Activated naive CD8-positive, alpha-beta T cell treated with anti-CD3 and anti-CD28 coated beads, Interleukin-2, amount 10 ng/mL, durations not matched to agents 7 days and 5 days (primary cell): ENCODE measurements at places on chromosomes 2 and 18. TPM values are rescaled to one million over a fixed set of nuclear protein-coding genes. Genes with fewer than 3 reads are reported as not detected.
A peak's percentile ranks its signal among the peaks of the same experiment; 100 is the strongest.

DNA sequence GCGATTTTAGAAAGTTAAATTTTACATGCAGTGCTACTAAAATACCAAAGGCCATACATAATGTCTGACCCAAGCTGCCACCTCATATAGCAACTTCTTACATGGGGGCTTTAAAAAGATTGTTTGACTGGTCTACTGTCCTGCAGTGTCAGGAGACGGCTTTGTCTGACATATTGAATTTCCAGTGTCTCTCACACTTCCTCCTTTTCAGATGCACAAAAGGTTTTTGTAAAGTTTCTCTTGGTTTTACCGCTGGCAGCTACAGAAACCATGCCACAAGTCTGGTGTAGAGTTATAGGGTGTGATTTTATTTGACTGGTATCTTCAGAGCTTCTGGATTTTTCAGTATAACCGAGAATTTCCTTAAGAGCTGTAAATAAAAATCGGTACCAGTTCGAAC, 1.1 kb upstream of the ASAP2 start:
- DNase-seq, result no peak

- DNase-seq, result peak; percentile 80
Measured at GRCh38 chr2:128736689-128737545, 418.2 kb upstream of the HS6ST1 start.

SELENOI gene
- 26.4 TPM for total RNA-seq

MBOAT2 gene
- 3.6 TPM for total RNA-seq

GRCh38 chr2:71839826-71840225, 307.8 kb downstream of the CYP26B1 start:
- no peak for DNase-seq

- no peak for DNase-seq
Measured at GRCh38 chr2:126801473-126801872, 97.2 kb upstream of the TEX51 start.

PKDCC gene
- total RNA-seq, result not detected

GRCh38 chr2:16319551-16320121, 346.0 kb downstream of the CYRIA start:
- DNase-seq, result no peak

CXCR1 gene
- total RNA-seq, result 0.14 TPM

UGT1A8 gene
- total RNA-seq, result not detected

DNA sequence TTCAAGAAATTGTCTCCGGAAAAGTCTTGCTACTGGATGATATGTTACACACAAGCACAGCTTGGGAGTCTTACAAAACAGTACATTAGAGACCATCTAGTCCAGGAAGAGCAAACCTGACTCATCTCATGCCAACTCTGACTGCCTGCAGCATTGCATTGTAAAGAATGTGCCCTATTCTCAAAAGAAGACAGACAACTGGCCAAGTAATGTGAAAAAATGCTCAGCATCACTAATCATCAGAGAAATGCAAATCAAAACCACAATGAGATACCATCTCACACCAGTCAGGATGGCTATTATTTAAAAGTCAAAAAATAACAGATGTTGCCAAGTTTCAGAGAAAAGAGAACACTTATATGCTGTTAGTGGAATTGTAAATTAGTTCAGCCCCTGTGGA, 42.7 kb upstream of the GORASP2 start:
- no peak for DNase-seq

MAP3K19 gene
- not detected for total RNA-seq

DNA sequence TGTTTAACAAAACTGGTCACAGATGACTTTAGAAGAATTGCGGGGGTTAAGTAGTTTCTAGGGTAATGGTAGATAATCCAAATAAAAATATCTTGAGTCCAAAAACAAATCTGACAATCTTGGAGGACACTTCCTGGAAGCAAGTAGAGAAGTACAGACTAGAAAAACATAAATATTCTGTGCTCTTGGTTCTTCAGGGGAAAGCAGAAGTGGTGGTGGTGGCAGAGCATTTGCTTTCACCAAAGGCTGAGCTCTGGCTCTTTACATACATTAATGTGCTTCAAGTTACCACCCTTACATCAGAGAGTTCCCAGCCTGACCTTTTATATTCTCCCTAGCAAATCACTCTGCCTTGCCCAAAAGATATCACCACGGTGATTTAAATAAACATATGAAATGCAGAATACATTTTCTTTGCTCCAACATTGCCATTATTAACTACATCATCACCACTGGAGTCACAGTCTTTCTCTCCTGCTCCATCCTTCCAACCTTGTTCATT, 15.3 kb downstream of the PDE11A start:
- DNase-seq, result no peak

GRCh38 chr2:153497938-153498629, 19.5 kb upstream of the RPRM start:
- no peak for DNase-seq

DNA sequence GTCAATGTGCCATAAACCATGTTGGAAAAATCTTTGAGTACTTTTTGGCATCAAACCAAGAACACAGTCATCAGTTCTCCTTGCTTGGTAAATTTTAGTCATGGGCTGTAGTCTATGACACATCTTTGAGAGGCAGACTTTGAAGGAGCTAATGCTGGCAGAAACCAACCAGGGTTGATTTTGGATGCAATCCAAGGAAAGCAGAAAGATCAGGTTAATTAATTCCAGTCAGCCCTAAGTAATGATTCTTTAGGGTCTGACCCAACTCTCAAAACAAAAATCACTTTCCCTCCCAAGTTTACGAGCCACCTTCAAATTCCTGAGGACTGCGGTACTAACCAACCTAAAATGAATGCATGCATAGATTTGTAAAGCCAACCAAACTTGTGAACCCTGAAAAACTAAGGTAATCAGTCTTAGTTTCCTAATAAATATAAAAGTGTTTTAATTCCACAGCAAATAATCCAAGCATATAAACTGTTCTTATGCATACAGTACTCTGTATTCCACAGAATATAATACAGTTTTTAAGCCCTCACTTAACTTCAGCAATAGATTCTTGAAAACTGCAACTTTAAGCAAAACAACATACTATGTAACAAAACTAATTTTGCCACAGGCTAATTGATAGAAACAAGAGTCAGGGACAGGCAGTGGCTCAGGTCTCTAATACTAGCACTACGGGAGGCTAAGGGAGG, 22.0 kb downstream of the AP1S3 start:
- no peak for DNase-seq

DNA sequence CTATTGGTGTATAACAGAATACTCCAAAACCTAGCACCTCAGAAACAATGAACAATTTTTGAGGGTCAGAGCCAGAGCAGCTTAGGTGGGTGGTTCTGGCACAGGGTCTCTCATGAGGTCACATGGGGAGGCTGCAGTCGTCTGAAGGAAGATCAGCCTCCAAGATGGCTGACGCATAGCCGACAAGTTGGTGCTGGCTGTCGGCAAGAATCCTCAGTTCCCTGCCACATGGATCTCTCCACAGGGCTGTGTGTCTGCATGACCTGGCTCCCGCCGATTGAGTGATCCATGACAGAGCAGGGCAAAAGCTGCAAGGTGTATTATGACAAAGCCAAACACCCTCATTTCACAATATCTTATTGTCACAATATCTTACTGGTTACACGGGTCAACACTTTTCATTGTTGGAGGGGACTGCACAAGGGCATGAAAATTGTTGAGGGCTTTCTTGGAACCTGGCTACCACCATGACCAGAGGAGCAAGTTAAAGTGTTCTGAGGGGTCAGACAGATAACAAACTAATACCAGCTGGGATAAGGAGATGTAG, 4.2 kb downstream of the MYL12B start:
- no peak for DNase-seq

GRCh38 chr2:3534251-3534814, 15.0 kb upstream of the ADI1 start:
- DNase-seq, result no peak

DNA sequence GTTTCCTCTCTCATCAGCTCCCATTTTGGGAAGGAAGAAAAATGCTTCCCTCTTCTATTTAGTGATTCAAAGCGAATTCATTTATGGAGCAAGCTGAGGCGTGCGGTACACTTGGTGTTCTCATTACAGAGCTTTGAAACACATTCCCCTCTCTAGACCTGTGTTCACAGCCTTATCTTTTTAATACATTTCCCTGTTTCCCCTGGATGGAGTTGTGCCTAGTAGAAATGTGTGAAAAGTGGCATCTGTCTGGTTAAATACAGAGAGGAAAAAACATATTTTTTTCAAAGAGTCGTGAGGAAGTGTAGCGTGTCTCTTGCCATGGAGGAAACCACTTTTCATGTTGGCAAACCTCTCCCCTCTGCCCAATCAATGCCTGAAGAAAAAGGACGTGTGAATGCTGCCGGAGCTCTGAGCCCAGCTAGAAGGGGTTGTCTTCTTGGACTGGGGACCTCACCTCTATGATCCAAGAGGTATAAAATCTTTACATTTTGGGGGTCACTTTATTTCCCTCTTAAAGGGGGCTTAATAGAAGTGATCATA, 52.4 kb downstream of the DPP4 start:
- no peak for DNase-seq

- no peak for DNase-seq
Measured at GRCh38 chr2:126966601-126967000, 67.9 kb downstream of the TEX51 start.

C2orf72 gene
- 0.47 TPM for total RNA-seq
